Central memory CD8-positive, alpha-beta T cell (primary cell): ENCODE measurements at places on chromosomes 4 and X.

GRCh38 chr4:107246761-107247160 lies 210.6 kb upstream of the DKK2 start:
- no peak for DNase-seq

DNA sequence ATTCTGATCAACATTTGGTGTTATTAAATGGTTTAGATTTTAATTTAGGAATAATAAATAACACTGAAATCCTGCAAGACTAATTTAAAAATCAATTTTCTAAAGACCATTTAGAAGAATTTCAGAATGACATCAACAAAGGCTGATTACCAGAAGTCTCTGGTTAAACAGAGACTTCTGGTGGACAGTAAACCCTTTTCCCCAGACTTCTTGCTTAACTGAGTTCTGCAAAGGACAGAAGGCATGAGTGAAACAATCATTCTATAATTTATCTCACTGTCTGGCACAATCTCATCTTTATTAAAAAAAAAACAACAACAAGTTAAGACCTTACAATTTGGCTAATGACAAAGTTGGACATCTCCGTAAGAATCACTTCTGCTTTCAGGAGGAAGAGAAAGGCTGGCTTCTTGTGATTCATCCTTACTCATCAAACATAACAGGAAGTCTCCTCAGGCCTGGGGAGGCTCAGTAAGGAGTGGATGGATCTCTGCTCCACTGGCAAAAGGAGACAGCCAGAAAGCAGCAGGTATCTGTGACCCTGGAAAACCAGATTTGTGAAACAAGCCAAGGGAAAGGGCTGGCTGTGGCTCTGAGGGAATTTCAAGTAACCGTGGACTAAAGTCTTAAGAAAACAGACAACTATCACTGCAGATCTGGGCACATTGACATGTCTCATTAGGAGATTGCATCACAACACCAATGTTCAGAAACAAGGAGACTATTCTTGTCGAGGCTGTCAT lies 908 bp upstream of the TLR6 start:
- no peak for DNase-seq

GRCh38 chrX:11764602-11765067 lies 6.6 kb downstream of the MSL3 start:
- DNase-seq = no peak

- no peak for DNase-seq
Measured at GRCh38 chrX:13433298-13433605, 113.4 kb upstream of the ATXN3L start.

- DNase-seq = no peak
Measured at GRCh38 chr4:185634066-185634652, 98.9 kb upstream of the PDLIM3 start.

- DNase-seq = no peak
Measured at GRCh38 chr4:118367872-118368271, 15.1 kb upstream of the PRSS12 start.

- DNase-seq = no peak
Measured at GRCh38 chr4:10276152-10276551, 159.6 kb upstream of the WDR1 start.

GRCh38 chr4:75545526-75545925 lies 10.3 kb upstream of the ODAPH start:
- DNase-seq = no peak

DNA sequence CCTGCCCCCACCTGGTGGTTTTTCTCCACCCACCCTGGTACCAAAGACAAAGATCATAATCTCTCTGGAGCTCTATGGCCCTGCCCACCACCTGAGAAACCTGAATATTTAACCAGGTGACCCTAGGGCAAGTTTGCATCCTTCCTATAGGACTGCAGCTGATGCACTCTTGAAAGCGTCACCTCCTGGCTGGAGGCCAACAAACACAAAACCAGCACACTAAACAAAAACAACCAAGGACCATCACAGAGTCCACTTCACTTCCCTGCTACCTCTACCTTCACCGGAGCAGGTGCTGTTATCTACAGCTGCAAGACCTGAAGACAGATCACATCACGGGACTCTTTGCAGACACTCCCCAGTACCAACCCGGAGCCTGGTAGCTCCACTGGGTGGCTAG lies 296.7 kb upstream of the FGF13 start:
- DNase-seq = no peak

GRCh38 chr4:16031546-16032395 lies 52.1 kb downstream of the PROM1 start:
- no peak for DNase-seq

GRCh38 chrX:115606861-115607260 lies 45.9 kb downstream of the PLS3 start:
- DNase-seq = no peak

DNA sequence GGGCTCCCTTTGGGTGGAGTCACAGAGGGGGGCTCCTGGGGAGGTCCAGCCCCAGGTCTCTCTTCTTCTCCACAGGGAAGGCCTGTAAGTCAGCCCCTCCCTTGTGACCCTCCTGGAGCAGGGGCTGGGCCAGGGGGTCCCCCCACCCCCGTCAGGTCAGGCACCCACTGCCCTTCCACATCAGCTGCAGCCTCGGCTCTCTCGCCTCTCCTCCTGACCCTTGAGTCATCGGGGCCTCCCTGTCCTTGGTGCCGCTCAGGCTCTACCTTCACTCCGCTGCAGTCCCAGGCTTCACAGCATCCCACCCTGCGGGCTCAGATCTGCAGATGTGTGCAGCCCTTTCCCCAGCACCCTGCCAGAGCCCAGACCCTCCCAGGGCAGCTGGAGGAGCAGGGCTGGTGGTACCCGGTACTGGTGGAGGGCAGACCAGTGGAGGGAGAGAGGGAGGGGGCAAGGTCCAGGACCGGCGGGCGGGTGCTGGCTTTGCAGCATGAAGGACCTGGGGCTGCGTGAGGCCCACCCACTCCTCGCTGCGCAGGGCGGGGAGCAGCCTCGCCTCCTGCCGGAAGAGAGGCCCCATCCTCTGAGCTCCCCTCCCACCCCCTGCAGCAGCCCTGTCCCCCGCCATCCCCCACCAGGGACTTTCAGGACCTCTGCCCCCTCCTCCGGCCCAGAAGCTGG lies 117.1 kb downstream of the FAM53A start:
- no peak for DNase-seq

DNA sequence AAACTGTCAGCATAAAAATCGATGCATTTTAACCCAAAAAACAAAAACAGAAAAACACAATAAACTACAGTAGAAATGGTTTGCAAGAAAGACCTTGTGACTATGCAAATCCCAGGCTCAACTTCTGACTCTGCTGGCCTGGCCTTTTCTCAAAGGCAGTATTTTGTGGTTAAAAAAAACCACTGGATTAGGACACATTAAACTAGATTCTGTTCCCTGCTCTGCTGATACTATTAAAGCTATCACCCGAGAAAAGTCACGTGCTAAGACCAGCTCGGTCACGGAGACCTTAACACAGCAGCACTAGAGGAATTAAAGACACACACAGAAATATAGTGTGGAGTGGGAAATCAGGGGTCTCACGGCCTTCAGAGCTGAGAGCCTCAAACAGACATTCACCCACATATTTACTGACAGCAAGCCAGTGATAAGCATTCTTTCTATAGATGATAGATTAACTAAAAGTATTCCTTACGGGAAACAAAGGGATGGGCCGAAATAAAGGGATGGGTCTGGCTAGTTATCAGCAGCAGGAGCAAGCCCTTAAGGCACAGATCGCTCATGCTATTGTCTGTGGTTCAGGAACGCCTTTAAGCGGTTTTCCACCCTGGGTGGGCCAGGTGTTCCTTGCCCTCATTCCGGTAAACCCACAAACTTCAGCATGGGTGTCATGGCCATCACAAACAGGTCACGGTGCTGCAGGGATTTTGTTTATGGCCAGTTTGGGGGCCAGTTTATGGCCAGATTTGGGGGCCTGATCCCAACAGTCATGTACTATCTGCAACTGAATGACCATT lies 16.1 kb downstream of the CBR4 start:
- no peak for DNase-seq

GRCh38 chr4:89519771-89520320 lies 212.2 kb upstream of the GPRIN3 start:
- no peak for DNase-seq

- no peak for DNase-seq
Measured at GRCh38 chr4:152643153-152644035, 36.4 kb downstream of the TMEM154 start.

GRCh38 chr4:80431203-80431965 lies 95.9 kb downstream of the CFAP299 start:
- no peak for DNase-seq

DNA sequence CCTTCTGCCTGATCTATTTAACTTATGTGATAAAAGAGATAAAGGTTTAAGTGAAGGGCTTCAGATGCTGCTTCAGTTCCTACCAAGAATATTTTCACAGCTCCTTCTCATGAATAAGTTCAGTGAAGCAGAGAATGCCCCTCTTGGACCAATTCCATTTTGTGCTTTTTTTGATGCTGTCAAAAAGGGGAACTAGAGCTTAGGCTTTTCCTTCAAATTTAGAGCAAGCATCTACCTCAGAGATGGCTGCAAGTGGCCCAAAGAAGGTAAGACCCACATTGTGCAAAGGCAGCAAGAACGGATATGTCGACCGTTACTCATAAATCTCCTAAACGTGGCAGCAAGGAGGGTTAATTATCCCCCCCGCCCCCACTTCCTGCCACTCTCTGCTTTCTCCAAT lies 4.5 kb downstream of the CHRDL1 start:
- no peak for DNase-seq

- no peak for DNase-seq
Measured at GRCh38 chr4:10589799-10590198, 94.8 kb downstream of the CLNK start.

DNA sequence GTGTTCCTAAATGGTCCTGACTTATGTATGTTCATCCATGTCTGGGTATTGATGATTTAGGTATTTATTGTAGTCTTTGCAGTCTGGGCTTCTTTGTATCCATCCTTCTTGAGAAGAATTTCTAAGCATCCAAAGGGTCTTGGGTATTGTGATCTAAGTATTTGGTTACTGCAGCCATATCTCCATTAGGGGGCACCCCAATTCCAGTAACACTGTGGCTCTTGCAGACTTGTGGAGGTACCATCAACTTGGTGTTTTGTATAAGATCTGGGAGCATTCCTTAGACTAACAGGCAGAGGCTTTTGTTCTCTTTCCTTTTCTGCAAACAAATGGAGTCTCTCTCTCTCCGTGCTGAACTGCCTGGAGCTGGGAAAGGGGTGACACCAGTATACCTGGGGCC lies 113.7 kb upstream of the NEXMIF start:
- DNase-seq = no peak

- DNase-seq = no peak
Measured at GRCh38 chrX:85995641-85996040, 51.7 kb downstream of the CHM start.

GRCh38 chrX:123731258-123731986 lies 1.4 kb downstream of the THOC2 start:
- DNase-seq = no peak

- DNase-seq = no peak
Measured at GRCh38 chr4:32748061-32748460, 2027.9 kb downstream of the PCDH7 start.

DNA sequence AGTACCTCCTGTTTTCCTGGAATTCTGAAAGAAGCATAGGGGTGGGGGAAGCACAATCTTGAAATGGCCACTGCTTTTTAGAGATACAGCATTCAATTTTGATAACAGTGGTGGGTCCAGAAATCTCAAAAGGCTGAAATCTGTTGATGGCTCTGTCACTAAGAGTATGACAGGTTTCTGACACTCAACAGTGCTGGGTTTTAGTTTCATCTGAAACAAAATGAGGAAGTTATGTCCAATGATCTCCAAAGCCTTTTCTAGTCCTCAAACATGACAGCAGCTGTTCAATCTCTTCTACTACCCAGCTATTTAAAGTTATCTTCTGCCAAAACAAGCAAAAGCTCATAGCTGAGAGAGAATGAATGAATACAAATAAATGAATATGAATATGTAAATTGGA lies 110.5 kb downstream of the IL1RAPL1 start:
- DNase-seq = no peak

- DNase-seq = no peak
Measured at GRCh38 chr4:94334476-94334875, 8.2 kb downstream of the HPGDS start.

DNA sequence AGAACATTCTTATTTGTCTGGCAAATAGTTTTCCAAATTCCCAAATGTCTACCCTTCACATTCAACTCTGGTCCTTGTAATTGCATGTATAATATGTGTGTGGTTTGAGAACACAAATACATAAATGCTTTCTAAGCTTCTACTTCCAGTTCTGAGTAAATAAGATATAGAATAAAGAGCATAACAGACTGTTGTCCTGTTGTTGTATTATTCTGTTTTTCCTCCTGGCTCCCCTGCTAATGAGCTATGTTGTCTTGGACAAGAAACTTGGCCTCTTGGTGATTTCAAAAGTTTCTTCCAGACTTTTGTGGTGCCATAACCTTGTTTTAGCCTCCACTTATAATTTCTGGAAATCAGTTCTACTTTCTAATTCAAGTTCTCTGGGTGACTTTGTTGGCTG lies 75.3 kb upstream of the USP38 start:
- DNase-seq = no peak

GRCh38 chr4:90174621-90175023 lies 47.4 kb downstream of the CCSER1 start:
- DNase-seq = no peak

GRCh38 chr4:7771541-7772507 lies 167.8 kb downstream of the AFAP1 start:
- no peak for DNase-seq

DNA sequence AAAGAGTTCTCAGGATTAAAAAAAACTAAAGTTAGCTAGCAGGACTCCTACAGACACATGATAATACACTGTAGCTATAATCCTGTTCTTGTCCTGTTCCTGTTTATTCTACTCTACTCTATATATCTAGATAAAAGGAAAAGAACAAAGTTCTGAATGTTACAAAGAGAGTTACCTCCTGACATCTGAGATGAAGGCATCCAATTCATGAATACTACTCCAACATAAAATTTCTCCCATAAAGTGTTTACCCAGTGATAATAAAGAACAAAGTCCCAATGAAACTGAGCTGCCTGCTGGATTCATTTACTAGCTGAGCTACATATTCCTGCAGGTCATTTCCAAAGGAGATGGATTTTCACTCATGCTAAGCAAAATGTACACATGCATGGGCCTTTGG lies 27.1 kb downstream of the SEPSECS start:
- DNase-seq = no peak

DNA sequence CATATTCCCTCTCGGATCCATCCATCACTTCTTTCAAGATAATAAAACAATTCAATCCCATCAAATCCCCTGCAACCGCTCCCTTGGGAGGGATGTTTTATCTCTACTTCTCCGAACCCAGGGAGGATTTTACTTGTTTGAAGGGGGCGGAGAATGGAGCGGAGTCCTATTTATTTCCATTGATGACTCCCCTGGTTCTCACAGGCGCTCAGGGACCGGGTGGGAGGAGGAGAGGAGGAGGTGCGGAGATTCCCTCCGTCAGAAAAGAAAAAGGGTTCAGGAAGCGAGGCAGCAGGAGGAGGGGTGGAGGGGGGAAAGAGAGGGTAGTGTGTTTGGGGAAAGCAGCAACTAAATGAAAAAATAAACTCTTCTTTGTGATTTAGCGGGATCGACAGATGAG lies 2.1 kb downstream of the NDNF start:
- DNase-seq = no peak

DNA sequence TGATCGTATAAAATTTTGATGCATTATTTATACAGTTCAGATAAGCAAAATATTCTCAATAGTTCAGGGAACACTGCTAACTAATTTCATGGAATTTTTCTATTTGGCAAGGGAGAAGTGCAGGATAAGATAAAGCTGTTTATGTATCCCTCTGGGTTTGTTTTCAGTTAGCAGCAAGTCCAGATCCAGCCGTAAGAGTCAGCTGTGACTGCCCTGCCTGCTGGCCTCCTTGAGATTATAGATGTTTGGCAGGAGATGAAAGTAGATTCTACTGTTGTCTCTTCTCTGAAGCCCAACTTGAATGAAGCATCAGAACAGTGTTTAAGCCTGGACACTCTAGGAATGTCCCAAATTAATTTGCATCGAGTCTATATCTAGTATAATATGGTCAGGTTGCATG lies 29.5 kb downstream of the ANTXR2 start:
- DNase-seq = no peak
